ENCODE measurements at places on chromosomes 5 and 9.

GRCh38 chr9:79984429-79985067, 412.8 kb downstream of the TLE4 start:
- DNase-seq = no peak

GRCh38 chr5:1876660-1877064, 6.1 kb downstream of the IRX4 start:
- DNase-seq = no peak

DNA sequence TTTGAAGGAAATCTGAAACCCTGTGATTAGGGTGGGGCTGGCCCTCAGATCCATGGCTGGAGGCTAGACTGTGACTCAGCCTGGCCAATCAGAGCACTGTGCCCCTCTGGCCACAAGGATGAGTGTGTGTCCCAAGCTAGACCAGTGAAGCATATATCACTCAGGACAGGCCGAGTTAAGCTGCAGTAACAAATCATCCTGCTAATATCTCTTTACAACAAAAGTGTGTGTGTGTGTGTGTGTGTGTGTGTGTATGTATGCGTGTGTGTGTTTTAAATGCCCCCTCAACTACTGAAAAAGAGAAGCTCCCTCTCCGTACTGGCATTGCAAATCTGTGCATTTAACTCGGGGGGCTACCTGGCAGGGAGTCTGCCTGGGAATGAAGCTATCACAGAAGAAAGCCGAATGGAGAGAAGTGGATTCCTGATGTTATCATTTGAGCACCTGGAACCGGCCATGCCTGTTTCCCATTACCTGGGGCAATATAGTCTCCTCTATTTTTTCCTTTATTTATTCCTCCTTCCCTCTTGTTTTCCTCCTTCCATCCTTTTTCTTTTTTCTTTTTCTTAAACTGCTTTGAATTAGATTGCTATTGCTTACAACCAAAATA, 25.6 kb downstream of the STC2 start:
- peak; percentile 87 for DNase-seq

GRCh38 chr9:101495810-101496209, 37.8 kb upstream of the RNF20 start:
- DNase-seq = no peak

All from HTR-8/SVneo (cell line).